Breast epithelium (tissue), 4 donors: ENCODE measurements at places on chromosomes 1 and 21. TPM values are rescaled to one million over a fixed set of nuclear protein-coding genes. Genes with fewer than 3 reads are reported as not detected.

Gene PARS2
- total RNA-seq = 2.2 TPM

Gene C2CD2
- total RNA-seq = 37.0 TPM

Gene LCE1C
- not detected for total RNA-seq

GRCh38 chr1:4172644-4173599 lies 272.9 kb upstream of the C1orf174 start:
- DNase-seq = peak; percentile 13

DNA sequence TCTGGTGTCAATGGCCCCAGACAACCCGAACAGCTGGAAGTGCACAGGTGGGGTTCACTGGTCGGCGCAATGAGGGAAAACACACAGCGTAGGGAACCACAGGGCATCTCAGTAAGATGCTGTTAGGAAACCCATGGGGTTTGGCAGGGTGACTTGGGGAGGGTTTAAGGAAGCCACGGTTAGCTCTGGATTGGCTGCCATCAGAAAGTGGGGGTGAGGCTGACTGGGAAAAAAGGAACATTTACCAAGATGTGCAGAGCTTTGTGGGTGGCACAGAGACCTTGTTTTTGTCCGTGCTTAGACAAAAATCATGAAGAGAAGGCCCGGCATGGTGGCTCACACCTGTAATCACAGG lies 11.0 kb downstream of the ALDH4A1 start:
- no peak for DNase-seq

- no peak for DNase-seq
Observed at GRCh38 chr1:30850607-30851006, 58.0 kb downstream of the SDC3 start.

DNA sequence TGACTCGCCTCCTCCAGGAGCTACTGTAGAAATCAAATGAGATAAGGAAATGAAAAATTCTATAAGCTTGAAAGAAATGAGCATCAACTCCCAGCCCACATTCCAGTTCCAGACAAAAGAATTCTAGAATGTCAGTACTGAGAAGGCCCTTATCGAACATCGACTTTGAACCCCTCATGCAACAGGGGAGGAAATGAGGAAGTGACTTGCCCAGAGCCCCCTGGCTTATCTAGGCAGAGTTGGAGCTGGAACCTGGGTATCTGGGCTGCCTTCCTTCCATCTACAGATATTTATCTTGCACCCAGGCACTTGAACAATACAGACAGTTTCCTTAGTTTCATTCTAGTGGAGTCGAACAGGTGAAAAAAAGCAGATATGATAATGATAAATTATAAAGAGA lies 22.3 kb downstream of the MECR start:
- no peak for DNase-seq

- DNase-seq = no peak
Observed at GRCh38 chr1:2236695-2237677, 8.9 kb downstream of the SKI start.

DNA sequence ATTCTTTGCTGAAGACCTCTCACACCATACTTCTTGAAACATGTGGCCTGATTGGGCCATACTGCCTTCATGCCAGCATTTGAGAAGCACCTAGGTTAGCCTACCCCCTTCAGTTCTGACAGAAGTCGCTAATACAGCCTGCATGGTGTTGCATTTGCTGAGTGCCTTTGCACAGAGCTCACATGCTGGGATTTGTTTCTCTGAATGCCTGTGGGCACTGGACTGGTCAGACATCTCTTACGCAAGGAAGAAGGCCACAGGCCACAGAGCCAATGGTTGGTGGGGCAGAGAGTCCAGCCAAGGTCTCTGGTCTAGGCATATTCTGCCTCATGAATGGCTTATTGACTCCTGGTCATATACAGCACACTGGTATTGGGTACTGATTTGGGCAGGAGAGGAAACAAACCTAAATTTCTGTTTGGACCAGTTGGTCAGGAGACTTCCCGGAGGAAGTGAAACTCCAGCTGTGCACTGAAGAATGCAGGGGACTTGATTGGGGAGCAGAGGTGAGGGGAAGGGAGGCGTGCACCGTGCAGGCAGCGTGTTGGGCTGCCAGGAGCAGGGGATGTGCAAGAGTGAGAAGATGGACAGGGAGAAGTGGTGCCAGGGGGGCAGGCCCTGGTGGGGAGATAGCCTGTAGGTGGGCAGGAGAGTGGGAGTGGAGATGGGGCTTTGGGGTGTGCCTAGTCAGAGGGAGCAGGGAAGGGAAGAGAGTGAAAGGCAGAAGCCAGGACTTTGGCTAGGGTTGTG lies 18.1 kb downstream of the URB2 start:
- DNase-seq = no peak

DNA sequence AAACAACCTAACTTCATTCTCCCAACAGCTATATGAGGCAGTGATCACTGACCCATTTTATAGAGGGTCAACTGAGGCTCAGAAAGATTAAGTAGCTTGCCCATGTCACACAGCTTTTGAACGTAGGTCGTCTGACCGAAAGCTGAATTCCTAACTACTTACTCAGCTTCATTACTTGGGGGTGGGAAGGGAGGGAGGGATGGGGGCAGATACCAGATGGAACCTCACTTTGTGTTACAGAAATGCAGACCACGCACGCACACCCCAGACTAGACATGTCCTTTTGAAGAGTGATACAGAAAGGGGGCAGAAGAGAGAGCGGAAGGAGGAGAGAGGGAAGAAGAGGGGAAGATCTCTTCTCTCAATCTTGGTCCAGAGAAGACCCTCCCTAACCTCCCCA lies 2.3 kb downstream of the ADGRB2 start:
- no peak for DNase-seq

DNA sequence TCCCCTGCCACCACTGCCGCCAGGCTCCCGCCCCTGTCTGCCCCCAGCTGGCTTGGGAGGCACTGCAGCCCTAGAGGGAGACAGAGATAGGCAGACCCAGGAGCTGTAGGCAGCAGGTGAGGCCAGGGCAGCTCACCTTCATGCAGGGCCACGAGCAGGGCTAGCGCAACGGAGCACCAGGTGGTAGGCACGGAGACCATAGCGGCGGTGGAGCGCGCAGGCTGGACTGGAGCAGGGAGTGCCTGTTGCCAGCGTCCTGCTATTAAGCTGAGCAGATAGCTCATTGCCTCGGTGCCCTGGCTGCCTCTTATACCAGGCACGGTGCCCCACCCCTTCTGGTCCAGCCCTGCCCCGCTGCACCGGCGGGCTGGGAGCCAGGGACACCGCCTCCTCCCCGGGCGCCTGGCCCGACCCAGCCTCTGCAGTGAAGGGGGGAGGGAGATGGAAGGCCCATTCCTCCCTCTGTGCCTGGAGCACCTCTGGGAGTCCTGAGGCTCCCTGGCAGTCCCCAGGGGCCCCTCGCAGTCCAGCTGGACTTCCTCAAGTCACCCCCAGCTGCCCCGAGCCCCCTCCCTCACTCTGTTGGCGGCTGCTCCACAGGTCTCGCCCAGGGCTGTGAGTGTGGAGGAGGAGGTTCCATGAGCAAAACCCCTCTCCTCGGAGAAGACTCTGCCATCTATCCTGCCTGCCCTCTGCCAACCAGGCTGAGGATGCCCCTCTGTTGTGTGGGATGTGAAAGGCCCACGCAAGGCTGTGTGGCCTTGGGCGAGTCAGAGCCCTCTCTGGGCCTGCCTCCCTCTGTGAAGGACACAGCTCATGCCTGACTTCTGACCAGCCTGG lies at the start of gene EDN2:
Gene EDN2, minus strand, starts transcription at position 282 of the 840 bp plus-strand sequence. Its CDS starts 82 bp downstream, at position 200.
- DNase-seq = peak; percentile 74

DNA sequence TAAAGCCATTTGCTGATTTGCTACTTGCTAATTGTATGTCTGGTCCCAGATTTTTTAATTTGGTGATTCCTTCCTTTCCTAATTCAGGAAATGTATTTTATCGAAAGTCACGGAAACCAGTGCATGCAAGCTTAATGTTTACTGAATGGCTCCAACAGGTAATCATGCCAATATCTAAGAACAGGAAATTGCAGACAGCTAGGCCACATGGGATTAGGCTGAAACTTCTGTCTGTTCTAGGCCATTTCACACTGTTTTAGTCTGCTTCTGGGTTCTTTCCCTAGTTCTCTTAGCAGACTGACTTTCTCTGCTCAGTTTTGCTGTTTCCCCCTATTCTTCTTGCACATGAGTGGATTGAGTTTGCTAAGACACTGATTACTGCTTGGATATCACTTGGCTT lies 111.4 kb downstream of the NTNG1 start:
- DNase-seq = no peak
